ENCODE measurements at places on chromosomes 1 and 21. TPM values are rescaled to one million over a fixed set of nuclear protein-coding genes. Genes with fewer than 3 reads are reported as not detected.

- DNase-seq = no peak
These were observed 30.4 kb downstream of the IFNGR2 start for GRCh38 chr21:33433425-33434114.

- no peak for DNase-seq
These were observed 28.8 kb upstream of the EFHD2 start for GRCh38 chr1:15380601-15381508.

DNA sequence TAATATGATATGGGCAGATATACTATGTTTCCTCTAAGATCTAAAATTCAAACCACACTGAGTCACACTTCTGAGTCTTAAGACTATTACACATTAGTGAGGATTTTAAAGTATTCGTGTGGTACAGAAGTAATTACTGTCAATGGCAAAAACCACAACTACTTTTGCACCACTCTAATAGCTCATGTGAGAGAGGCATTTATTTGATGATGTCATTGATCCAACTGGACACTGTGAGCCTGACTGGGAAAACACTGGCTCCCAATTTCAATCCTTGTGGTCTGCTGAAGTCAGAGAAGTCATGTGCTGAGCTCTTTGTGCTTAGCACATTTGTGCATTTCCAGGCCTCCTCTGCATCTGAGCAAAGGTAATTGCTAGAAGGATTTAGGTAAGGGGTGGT, 377.8 kb downstream of the USH2A start:
- peak; percentile 95 for DNase-seq

- DNase-seq = no peak
These were observed 120.5 kb downstream of the LRRC7 start for GRCh38 chr1:69688193-69688592.

DNA sequence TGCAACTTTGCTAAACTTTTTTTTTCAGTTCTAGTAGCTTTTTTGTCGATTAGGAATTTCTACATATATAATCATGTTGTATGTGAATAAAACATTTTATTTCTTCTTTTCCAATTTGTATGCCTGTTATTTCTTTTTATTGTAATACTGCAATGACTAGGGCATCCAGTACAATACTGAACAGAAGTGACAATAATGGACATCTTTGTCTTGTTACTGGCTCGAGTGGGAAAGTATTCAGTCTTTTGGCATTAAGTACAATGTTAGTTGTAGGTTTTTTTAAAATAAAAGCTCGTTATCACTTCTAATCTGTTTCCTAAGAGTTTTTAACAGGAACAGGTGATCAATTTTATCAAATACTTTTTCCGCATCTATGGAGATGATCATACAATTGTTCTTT, 9.8 kb downstream of the STPG1 start:
- DNase-seq = no peak

- DNase-seq = no peak
These were observed 167.5 kb downstream of the NTMT2 start for GRCh38 chr1:170313306-170313705.

GRCh38 chr1:16167331-16168143, 11.7 kb upstream of the EPHA2 start:
- no peak for DNase-seq

GRCh38 chr1:15426492-15427279, 11.6 kb upstream of the CTRC start:
- no peak for DNase-seq

DNA sequence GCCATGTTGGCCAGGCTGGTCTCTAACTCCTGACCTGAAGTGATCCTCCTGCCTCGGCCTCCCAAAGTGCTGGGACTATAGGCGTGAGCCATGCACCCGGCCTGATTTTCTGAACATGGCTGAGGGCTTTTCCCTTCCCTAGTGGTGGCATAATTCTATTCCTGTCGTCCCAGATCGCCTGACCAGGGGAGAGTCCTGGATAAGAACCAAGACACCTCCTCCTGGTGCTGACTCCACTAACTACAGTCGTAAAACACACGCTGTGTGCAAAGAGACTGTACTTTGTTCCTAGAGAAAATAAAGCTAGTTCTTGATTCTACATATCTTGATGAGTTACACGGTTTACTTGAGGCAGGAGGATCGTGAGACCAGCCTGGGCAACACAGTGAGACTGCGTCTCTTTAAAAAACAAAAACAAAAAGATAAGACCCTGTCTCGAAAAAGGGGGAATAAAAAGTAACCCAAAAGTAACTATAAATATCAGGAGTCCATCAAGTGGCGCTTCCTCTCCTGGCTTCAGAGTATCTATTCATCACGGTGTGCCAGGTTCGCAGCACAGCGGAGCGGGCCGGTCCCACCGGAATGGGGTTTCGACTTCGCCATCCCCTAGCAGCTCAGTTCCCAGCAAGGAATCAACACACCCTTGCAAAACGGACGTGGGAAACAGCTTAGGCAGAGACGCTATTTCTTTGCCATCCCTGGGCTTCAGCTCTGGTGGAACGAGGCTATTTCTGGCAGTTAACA, 973 bp downstream of the SDF4 start:
- peak; percentile 50 for DNase-seq

DNA sequence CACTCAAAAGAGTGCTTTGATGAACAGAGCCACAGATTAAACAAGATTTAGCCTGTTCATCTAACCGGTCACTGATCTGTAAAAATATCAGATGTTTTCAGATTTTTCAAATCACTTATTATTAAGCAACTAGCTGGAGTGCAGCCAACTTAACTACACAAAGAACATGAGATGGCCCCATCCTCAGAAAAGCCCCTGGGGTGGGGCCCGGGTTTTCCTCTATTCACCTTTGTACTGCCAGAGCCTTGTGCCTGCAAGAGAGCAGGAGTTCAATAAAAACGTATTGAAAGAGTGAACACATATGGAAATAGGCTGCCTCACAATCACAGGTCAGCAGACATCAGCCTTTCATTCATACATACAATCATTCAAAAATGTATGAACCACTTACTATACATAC, 516.1 kb downstream of the OMA1 start:
- DNase-seq = no peak

DNA sequence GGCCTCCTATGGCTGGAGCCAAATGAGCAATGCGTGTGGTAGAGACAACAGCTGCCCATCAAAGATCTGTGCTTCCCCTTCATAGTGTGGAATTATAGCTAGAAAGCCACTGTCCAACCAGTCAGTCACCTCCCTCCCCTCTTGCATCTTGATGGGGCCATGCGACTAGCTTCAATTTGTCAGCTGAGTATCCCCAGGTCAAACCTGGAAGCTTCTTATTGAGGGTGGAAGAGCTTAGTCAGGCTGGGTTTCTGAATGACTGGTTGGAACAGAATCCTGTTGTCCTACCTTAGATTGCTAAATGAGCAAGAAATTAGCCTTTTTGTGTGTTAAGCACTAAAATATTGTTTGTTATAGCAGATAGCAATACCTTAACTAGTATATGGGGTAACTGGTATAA, 625.4 kb downstream of the PTPRC start:
- no peak for DNase-seq

DNA sequence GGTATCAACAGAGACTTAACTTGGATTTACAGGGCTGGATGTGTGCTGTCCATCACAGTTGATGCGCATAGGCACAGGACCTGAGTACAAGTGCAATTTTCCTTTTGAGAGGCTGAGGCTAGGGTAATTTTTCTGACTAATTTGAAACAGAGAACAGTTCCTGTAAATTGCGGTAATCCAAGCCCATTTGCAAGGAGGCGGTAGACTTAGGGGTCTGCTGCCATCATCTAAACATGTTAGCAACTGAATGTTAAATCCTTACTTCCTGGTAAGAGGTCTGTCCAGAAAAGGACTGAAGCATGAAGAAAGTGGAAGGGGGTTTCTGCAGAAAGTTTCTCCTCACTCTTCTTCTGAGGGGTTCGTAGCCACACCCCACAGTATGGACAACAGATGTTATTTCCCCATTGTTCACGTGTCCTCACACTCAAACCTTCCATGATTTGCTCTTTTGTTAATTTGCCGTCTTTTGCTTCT, 23.7 kb upstream of the C1orf198 start:
- no peak for DNase-seq

GRCh38 chr1:67713057-67713846, 28.3 kb downstream of the GADD45A start:
- no peak for DNase-seq

- DNase-seq = no peak
These were observed 1183.4 kb downstream of the AMY1C start for GRCh38 chr1:104932949-104933679.

DNA sequence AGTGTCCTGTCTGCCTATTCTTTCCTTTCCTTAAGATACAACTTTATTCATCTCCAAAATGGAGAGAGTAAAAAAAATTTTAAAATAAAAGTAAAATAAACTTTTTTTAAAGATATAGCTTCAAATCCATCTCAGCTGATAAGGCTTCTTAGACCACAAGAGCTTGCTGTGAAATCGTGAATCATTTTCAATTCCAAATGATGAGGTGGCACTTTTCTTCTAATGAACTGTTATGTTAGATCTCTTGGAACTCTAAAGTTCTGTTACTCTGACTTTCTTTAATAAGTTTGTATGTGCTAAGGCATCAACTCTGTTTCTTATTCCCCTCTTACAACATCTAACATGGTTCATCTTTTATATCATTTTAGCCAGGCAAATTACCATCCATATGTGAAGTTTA, 4.5 kb downstream of the SH3GLB1 start:
- no peak for DNase-seq

- peak; percentile 15 for DNase-seq
These were observed 475 bp upstream of the NPPB start for GRCh38 chr1:11858968-11859871.

GRCh38 chr1:239421811-239422210, 35.4 kb downstream of the CHRM3 start:
- no peak for DNase-seq

DNA sequence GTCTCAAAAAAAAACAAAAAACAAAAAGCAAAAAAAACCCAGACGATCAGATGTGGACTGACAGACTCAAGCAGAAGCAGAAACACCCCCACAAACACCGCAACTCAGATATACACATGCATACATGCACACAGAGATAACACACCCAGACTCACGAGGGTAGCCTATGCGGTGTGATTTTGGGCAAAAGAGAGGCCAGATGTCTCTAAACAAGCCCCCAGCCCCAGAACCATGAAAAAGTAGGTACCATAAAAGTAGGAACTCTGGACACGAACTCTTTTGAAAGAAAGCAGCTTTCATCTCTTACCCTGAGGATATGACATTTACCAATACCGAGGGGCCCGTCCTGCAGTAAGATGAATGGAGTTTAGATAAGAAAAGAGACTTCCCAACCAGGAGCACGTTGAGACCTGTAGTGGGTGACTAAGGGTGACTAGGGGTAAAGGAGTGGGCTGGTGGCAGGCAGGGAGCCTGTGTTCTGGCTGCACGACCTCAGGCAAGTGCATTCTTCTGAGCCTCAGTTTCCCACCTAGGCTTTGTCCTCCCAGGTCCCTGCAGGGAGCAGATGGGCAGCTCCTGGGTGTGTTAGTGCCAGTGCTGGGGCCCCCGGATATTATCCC, 1.5 kb upstream of the TINAGL1 start:
- peak; percentile 93 for DNase-seq

The GADD45A gene
- total RNA-seq = 107 TPM

The FCAMR gene
- not detected for total RNA-seq

The PROK1 gene
- total RNA-seq = not detected

The FCRL4 gene
- total RNA-seq = not detected

The WNT9A gene
- 0.53 TPM for total RNA-seq

The E2F2 gene
- total RNA-seq = 0.95 TPM

The IL22RA1 gene
- 7.0 TPM for total RNA-seq

The NKAIN1 gene
- not detected for total RNA-seq

The FCRL6 gene
- total RNA-seq = not detected

The AVPR1B gene
- total RNA-seq = not detected

The AMY1B gene
- not detected for total RNA-seq

The TACSTD2 gene
- 103 TPM for total RNA-seq

The ADAM15 gene
- 242 TPM for total RNA-seq

The SLFNL1 gene
- 0.03 TPM for total RNA-seq

The SPAG17 gene
- total RNA-seq = 0.10 TPM

All from foreskin keratinocyte (primary cell).